ENCODE measurements at places on chromosomes 16 and 17. TPM values are rescaled to one million over a fixed set of nuclear protein-coding genes. Genes with fewer than 3 reads are reported as not detected.

OR1E1 gene
- total RNA-seq: not detected

CRHR1 gene
- total RNA-seq: not detected

DNAI2 gene
- total RNA-seq: 6.0 TPM

TM4SF5 gene
- total RNA-seq: not detected

OR1F1 gene
- 0.49 TPM for total RNA-seq

ARHGAP44 gene
- total RNA-seq: not detected

KRT12 gene
- not detected for total RNA-seq

TMEM204 gene
- total RNA-seq: 125 TPM

IGFALS gene
- total RNA-seq: 0.36 TPM

GCGR gene
- not detected for total RNA-seq

ETV4 gene
- not detected for total RNA-seq

Data from CD4-positive, alpha-beta memory T cell (primary cell).